Astrocyte (in vitro differentiated cells and primary cell): ENCODE measurements at places on chromosomes 13 and 19.
A peak's percentile ranks its signal among the peaks of the same experiment; 100 is the strongest.

DNA sequence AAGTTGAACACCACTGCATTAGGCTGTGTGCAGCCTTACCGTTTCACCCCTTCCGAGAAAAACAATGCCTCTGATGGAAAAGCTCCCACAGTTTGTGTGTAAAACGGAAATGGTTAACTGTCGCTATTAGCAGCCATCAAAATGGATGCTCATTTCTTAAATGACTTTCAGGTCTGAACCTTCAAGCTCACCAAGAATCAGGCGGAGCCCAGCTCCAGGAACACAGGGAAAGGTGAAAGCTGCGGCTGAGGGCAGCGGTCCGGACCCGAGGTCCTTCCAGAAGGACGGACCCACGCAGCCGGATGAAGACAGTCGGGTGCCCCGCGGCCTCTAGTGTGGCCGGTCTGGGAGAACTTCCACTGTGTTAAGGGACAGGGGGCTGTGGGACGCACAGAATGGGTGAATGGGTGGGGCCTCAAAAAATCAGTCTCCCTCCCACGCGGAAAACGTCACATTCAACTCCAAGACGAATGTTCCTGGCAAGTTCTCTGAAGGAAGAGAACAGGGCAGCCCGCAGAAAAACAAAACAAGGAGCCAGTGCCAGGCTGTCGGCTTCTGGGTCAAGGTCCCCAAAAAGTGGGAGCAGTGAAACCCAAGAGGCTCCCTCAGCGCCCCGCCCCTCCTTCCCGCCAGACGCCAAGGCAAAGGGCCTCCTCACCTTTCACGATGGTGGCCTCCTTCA is 4.9 kb downstream of the IRS2 start:
- DNase-seq = no peak

- no peak for DNase-seq
Observed at GRCh38 chr19:53662209-53662608, 30.4 kb downstream of the DPRX start.

DNA sequence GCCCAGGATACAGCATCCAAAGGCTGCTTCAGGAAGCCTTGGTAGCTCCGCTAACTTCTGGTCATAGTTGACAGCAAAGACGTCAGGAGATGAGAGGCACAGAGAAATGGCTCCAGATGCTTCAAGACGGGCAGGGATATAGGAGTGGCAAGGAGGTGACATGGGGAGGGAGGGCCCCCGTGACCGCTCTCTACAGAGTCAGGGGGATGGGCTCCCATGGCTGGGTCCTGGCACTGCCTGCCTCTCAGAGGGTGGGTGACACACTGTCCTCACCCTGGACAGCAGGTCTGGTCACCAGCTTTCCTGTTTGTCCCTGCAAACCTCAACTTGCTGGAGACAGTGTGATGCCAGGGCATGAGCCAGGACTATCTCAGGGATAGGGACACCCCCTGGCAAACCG is 10.3 kb upstream of the ZNF14 start:
- DNase-seq = no peak

- peak; percentile 56 for DNase-seq
Observed at GRCh38 chr13:63110466-63110865, 1694.8 kb upstream of the PCDH20 start.

DNA sequence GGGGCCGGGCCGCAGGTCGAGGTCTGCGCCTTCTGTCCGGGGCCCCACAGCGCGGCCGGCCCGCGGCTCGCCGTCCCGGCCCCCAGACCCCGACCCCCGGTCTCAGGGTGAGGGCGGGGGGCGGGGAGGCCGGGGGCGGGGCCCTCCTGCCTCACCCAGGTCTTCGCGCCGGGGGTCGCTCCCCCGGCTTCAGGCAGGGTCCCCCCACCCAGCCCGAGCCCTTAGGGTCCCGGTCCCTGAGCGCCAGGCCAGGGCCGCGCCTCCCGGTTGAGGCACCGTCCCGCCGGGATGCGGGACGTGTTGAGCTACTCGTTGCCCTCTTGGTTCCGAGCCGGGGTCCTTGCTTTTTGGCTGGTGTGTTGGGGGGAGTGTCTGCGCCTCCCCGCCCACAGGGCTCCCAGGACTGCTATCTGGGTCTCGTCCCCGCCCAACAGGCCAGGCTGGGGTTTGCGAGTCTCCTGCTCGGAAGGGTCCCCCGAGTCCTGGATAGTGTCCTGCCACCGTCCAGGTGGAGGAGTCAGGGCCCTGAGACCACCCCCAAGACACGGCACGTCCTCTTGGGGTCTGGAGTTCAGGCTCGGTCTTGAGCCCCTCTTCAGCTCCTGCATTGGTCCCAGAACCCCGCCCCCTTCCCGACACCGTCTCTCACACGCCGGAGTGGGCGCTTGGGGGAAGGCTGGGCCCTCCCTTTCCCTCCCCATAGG is 452 bp downstream of the PIAS4 start:
- no peak for DNase-seq

DNA sequence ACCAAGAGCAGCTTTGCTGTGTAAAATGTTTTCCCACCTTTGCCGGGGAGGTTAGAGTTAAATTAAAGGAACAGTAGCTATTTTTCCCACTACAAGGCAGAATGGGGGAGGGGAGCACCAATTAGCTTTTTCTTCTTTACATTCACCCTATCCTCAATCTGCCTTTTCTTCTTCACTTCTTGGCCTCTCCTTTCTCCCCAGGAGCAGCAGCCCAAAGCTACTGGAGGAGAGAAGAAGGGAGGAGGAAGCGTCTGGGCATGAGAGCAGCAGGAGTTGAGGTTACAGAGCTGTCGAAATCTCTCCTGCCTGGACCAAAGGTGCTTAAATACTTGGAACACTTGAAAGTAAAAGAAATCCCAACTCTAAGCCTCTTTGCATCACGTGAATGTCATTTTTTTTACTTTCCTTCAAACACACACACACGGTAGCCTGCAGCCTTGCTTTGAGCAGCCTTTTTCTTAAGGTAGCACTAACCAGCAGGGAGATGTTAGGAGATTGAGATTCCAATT is 39.0 kb upstream of the WASF3 start:
- no peak for DNase-seq
